Naive B cell (primary cell): ENCODE measurements at places on chromosomes 5 and 9. TPM values are rescaled to one million over a fixed set of nuclear protein-coding genes. Genes with fewer than 3 reads are reported as not detected.

C5 gene
- 1.3 TPM for polyA plus RNA-seq

SPATA31D4 gene
- polyA plus RNA-seq, result not detected

EGFLAM gene
- polyA plus RNA-seq, result not detected

C9orf152 gene
- polyA plus RNA-seq, result not detected

PDE6A gene
- not detected for polyA plus RNA-seq

- no peak overlapping the region for H3K4me3 ChIP-seq
- H3K27me3 ChIP-seq, result peaks cover 14% of the 10 kb centered on the region
- H3K36me3 ChIP-seq, result no peaks in the 10 kb centered on the region
- DNase-seq, result no peak
Observed at GRCh38 chr9:37693260-37693659, 42.5 kb downstream of the FRMPD1 start.

GRCh38 chr5:34490506-34491250 lies 165.4 kb upstream of the RAI14 start:
- H3K4me3 ChIP-seq, result no peak overlapping the region
- DNase-seq, result no peak

GRCh38 chr9:130343445-130343918 lies 77.9 kb downstream of the HMCN2 start:
- no peak overlapping the region for H3K27ac ChIP-seq
- DNase-seq, result no peak
- H3K4me1 ChIP-seq, result no peaks in the 10 kb centered on the region
- H3K27me3 ChIP-seq, result no peaks in the 10 kb centered on the region
- H3K4me3 ChIP-seq, result no peak overlapping the region
- H3K36me3 ChIP-seq, result no peaks in the 10 kb centered on the region

GRCh38 chr9:136230365-136230764 lies 15.2 kb downstream of the QSOX2 start:
- DNase-seq, result no peak
- no peaks in the 10 kb centered on the region for H3K27me3 ChIP-seq
- H3K4me1 ChIP-seq, result peaks cover 93% of the 10 kb centered on the region
- peaks cover 23% of the 10 kb centered on the region for H3K36me3 ChIP-seq

DNA sequence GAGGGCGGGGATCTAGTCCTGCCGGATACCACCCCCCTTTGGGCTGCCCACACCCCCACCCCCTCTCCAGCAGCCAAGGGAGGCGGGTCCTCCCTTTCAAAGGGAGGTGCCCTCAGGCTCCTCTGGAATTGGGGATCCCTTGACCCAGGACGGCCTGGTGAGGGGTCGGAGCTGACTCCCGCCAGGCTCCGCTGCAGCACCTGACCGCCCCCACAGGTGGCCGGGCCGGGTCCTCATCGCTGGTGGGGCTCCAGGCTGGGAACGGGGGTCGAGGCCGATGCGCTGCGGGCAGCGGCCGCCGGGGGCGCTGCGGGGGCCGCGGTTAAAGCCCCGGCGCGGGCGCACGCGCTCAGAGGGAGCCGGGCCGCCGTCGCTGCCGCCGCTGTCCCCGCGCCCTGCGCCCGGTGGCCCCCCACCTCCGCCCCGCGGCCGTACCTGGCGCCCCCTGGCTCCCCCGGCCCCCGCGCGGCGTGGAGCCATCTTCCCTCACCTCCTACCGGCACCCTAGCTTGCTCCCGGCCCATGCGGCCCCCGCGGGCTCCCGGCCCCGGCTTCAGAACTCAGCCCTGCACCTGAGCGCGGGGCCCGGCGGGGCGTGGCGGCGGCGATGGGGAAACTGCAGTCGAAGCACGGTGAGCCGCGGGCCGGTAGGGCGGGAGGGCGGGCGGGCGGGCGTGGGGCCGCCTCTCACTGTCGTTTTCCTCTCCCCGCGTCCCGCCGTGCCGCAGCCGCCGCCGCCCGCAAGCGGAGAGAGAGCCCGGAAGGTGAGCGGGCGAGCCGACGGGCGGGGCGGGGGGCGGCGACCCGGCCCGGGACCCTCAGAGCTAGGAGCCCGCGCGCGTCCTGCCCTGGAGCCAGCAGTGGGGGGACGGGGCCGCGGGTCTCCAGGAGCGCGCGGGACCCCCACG lies at the start of gene NKD2:
TSS of gene NKD2 (plus strand) at position 352 of the 908 bp plus-strand sequence. CDS start at position 608, 256 bp downstream.
- H3K4me1 ChIP-seq, result peaks cover 29% of the 10 kb centered on the region
- H3K27me3 ChIP-seq, result peaks cover 68% of the 10 kb centered on the region
- peak within 1 kb of the TSS; percentile 70 for H3K4me3 ChIP-seq
- H3K27ac ChIP-seq, result no peak within 1 kb of the TSS
- peak; percentile 52 for DNase-seq
- H3K36me3 ChIP-seq, result no peaks in the 10 kb centered on the region

- H3K4me3 ChIP-seq, result no peak overlapping the region
- DNase-seq, result peak; percentile 21
- no peak overlapping the region for H3K27ac ChIP-seq
- peaks cover 42% of the 10 kb centered on the region for H3K27me3 ChIP-seq
Observed at GRCh38 chr9:89576404-89576839, 28.4 kb upstream of the GADD45G start.

DNA sequence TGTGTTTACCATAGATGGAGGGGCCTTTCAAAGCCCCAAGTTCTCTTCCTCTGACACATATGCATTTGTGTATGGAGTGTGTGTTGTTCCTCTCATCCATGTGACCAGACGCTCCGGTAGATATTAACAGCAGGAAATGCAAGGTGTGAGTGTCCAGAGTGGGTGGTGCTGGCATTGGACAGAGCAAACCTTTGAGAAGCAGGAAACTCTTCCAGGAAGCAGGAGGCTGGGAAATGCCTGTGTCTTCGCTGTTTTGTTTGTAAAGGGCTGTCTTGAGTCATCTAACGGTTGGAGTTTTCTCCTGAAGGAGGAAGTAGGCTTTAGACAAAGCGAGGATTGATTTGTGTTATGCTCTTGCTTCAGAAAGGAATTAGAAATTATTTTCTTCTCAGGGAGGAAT lies 370.9 kb downstream of the PLK2 start:
- H3K4me3 ChIP-seq, result no peak overlapping the region
- H3K27me3 ChIP-seq, result no peaks in the 10 kb centered on the region
- no peak for DNase-seq
- H3K27ac ChIP-seq, result no peak overlapping the region

DNA sequence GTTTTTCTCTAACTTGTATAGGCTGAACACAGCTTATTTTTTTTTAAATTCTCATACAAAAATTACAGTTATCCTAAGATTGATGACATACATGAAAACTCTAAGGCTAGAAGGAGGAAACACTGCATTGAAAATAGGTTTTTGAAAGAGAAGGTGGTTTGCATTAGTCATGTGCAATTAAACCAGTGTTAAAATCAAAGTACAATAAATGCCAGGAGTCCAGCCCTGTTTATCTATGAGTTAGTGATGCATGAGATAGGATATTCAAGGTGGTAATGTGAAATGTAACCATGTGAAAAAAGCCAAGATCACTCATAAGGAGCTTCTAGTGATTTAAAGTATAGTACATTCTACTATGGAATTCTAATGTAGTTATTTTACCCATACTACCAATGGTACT lies 444.9 kb upstream of the CYLC2 start:
- no peaks in the 10 kb centered on the region for H3K4me1 ChIP-seq
- H3K4me3 ChIP-seq, result no peak overlapping the region
- DNase-seq, result no peak
- H3K27me3 ChIP-seq, result no peaks in the 10 kb centered on the region
- H3K27ac ChIP-seq, result no peak overlapping the region
